Upper lobe of right lung (tissue), 1 donor: ENCODE measurements at places on chromosomes 13 and 19.

DNA sequence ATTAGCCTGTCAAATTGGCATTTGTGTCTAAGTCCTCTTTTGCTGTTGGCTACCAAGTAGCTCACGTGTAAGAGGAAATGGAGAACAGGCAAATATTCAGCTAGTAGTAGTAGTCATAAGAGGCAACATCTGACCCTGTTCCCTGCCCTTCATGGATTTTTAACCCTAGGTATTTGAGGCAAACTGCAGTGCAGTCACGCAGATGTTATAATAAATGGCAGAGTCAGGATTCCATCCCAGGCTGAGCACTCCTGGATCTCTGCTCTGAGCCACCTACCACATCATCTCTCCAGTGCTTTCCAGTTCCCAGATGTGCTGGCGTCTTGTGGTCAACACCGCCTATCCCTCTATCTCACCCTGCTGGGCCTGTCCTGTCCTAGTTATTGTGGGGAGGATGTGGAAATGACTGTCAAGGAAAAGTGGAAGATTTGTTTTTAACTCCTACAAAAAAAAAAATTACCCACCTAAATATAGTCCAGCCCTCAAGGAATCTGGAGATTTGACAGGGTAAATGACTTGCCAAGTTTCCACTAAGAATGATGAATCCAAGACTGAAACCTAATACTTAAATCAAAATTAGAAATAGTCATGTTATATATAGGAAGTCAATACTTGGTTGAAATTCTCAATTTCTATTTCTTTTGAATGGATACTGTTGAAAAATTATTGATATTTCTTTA, 322.9 kb downstream of the GPC6 start:
- DNase-seq, result no peak

- no peak for DNase-seq
These were observed 3.0 kb downstream of the ENOX1 start for GRCh38 chr13:43783820-43784219.

- DNase-seq, result no peak
These were observed 13.8 kb downstream of the EPS15L1 start for GRCh38 chr19:16457954-16458331.

DNA sequence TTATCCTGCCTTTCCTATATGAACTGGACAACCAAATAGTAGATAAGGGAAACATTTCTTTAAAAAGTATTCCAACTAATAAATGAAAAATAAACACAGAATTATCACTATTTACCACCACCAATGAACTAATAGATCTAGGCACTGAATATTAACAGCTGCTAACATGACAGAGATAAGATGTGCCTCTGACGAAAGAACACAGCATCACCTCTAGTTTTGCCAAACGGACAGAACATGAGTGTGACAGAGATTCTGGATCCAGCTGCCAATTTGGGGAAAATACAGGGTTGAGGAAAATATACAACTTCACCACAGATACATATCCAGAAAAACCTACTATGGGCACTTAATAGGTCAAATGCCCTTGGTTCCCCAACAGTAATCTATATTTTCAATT, 18.0 kb downstream of the VPS36 start:
- no peak for DNase-seq

- DNase-seq, result no peak
These were observed 140.1 kb downstream of the ZNF486 start for GRCh38 chr19:20307127-20307526.

DNA sequence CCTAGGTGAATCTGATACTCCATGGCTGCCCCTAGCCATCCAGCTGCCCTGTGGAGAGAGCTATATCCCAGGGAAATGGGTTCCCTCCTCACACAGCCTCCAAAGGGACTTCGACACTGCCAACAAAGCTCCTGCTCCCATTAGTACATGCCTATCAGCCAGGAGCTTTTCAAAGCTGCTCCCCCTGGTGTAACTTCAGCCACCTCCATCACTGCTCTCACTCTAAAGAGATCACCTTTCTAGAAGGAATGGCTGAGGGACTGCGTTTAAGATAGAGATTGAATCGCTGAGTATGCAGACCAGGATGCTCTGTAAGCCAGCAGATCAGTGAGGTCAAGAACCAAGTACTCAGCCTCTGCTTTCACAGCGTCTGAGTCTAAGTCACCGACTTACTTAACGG, 213.7 kb downstream of the NALCN start:
- DNase-seq, result no peak

DNA sequence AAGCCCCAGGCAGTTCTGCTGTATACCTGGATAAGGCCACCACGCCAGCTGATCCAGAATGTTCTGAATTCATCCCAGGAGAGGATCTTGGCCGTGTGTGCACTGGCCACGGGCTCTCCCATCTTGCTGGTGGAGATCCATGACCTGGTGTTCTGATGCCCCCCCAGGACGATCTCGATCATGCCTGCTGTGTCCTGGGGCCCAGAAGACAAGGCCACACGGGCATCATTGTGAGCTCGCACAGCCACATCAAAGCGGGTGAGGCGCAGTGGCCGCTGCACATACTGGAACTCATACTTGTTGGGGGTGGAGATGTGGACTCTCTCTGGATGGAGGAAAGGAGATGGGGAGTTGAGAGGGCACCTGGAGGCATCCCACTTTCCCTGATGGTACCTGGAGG, 40.1 kb downstream of the F2RL3 start:
- DNase-seq, result peak; percentile 40

- DNase-seq, result no peak
These were observed 26.8 kb upstream of the CXCL17 start for GRCh38 chr19:42469311-42470235.

GRCh38 chr19:42281146-42281826, 12.2 kb downstream of the CIC start:
- DNase-seq, result no peak

DNA sequence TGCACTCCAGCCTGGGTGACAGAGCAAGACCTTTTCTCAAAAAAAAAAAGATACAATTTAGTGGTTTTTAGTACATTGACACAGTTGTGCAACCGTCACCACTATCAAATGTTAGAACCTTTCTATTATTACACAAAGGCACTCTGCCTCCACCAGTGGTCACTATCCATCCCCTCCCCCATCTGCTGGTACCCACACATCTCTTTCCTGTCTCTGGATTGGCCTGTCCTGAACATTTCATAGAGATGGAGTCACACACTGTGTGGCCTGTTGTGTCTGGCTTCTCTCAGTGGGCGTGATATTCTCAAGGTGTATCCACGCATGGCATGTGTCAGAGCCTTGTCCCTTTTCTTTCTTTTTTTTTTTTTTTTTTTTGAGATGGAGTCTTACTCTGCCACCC, 11.2 kb downstream of the KDM4B start:
- DNase-seq, result no peak
